ENCODE measurements at places on chromosomes 1 and 21.

- DNase-seq: no peak
Measured at GRCh38 chr1:218397752-218398339, 52.7 kb downstream of the TGFB2 start.

GRCh38 chr21:44653123-44653522, 1.3 kb downstream of the KRTAP12-4 start:
- DNase-seq: no peak

GRCh38 chr1:223473601-223474344, 80.6 kb downstream of the CCDC185 start:
- DNase-seq: no peak

- DNase-seq: no peak
Measured at GRCh38 chr21:37008724-37009123, 2.2 kb downstream of the RIPPLY3 start.

DNA sequence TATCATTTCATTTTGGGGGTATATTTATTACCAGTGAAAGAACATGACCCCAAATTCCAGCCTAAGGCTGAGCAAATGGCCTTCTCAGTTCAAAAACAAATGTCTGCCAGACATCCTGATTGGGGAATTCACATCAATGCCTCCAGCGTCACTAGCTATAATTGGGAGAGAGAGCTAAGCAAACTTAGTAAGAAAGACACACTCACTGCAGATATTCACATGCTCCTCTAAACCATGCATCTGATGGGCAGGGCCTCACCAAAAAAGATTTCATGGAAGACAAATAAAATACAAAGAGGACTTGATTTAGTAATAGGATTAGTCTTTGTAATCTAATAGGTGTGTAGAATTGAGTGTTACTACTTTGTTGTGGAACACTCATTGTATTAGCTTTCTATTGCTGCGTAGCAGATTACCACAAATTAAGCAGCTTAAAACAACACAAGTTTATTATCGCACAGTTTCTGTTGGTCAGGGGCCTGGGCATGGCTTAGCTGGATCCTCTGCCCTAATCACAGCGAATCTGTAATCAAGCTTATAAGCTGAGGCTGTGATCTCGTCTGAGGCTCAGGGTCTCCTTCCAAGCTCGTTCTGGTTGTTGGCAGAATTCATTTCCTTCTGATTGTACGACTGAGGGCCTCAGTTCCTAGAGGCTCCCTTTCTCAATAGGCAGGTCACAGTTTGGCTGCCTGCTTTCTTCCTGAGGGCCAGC, 243.0 kb downstream of the PBX1 start:
- no peak for DNase-seq

GRCh38 chr1:70440642-70441391, 29.7 kb downstream of the CTH start:
- DNase-seq: no peak

DNA sequence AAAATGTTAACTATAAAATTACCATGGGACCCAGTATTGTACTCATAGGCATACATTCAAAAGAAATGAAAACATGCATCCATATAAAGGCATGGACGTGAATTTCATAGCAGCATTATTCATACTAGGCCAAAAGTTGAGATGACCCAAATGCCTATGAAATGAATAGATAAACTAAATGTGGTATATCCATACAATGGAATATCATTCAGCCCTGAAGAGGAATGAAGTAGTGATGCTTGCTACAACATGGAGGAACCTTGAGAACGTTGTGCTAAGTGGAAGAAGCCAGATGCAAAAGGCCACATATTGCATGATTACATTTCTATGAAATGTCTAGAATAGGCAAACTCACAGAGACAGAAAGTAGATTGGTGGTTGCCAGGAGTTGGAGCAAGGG, 127.1 kb upstream of the IPO9 start:
- DNase-seq: no peak

DNA sequence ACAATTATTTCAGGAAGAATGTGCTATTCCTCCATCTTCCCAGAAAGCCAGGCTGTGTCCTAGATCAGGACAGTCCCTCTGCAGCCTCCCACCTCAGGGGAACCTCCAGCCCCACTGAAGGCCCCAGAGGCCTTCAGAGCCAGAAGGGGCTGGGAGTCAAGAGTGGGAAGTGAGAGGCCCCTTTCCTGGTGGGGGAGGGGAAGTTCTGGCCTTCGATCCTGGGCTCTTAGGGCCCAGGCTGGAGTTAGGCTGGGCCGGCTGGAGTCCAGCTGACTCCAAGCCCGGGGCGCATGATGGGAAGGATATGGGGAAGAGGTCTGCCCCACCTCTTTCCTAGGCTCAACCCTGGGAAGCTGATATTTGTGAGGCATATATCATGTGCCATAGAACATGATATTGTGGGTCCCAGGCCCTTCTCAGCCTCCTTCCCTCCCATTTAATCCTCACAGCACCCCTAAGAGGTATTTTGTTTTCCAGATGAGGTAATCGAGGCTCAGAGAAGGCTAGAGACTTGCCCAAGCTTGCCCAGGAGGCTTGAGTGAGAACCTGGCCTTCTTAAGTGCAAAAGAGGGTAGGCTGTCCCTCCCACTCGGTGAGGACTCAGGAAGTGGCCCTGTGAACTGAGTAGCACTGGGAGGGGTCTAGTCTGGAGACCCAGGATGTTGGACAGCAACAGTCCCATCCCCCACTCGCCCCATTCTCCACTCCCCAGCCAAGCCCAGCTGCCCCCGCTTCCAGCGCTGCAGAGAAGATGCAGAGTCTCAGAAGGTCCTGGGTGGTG, 18.6 kb upstream of the HSPG2 start:
- no peak for DNase-seq

DNA sequence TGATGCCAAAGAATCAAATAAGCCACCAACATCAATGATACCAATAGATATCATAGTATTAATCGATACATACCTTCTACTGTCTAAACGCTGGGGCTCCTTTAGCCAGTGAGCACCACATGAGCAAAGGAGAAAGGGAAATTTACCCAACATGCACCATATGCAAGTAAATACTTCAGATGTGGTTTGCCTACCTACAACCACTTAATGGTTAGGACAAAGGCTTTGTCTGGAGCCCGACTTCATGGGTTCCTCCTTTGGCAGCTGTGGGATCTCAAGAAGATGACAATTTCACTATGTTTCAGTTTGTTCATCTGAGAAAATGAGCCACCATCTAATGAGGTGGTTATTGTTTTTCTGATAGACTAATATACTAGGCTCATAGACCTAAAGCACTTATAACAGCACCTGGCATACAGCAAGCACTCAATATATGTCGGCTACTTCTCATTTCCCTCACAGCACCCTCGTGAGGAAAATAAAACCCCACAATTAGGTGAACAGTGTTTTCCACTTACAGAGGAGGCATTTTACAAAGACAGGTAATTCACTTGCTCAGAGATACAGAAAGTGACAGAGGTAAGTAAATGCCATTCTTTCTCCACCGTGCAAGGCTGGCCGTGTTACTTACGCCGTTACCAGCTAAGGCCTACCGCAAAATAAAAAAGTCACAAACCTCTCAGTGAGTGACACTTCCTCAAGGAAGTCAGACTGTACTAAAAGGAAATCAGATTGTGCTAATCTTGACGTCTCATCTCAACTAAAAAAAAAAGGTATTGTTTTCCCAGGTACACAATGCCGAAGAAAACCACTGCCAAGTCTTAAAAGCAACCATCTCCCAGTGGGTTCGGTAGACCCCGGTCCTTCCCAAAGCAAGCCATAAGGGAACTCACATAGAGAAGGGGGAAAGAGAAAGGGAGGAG, 1.6 kb downstream of the TTC13 start:
- DNase-seq: peak; percentile 23

DNA sequence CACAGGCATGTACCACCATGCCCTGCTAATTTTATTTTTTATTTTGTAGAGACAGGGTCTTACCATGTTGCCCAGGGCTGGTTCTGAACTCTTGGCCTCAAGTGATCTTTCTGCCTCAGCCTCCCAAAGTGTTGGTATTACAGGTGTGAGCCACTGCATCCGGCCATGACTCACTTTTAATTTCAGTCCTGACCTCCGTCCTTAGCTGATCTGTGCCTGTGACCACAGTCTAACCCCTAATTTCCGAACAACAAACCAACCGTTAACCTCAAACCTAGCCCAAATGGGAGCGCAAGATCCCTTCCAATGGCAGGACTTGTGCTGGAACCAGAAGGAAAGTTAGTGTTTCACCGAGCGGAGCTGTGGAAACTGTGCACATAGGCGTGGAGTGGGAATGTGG, 29.3 kb upstream of the MAN1C1 start:
- DNase-seq: no peak

DNA sequence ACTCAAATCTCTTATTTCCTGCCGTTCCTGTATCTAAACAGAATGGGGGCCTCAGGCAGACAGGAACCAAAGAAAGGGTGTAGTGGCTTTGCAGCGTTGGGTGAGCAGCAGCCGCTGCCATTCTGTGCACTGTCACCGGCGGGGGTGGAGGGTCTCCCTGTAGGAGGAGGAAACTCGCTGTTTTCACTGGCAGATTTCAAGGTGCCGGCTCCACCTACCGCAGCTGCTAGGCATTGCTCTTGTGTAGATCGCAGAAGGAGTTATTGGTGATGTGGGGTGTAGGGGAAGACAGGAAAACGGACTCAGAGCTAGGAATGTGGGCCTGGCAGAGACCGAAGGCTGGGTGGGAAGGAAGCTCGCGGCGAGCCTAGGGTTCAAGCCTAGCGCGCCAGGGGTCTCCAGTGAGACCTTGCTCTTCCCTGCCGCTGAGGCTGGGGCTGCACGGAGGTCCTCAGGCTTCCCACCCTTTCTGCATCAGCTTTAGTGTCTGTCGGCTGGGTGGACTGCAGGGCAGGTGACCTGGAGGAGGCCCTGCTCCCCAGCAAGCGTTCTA, 20.8 kb downstream of the ATP5PO start:
- DNase-seq: peak; percentile 62

DNA sequence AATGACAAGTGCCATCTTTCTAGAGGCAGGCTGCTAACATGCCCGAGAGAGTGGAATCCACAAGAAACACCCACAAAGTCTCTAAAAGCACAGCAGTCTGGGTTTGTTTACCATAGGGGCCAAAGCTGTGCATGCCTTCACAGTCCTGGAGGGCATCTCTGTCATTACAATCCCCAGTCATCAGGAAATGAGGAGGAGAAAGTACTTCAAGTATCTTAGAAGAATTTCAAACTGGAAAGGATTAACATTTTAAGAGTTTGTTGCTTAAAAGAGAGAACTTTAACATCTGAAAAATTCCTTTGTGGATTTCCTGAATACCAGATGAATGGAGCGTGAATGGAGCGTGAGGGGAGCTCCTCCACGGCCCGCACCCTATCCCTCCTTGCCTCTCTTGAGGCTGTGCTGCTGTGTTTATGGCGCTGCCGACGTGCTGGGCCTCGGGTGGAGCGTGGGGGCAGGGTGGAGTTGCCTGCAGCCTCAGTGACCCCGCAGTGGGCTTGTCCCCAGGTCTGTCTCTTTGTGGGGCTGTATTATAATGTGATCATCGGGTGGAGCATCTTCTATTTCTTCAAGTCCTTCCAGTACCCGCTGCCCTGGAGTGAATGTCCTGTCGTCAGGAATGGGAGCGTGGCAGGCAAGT, 23.3 kb downstream of the SLC6A17 start:
- DNase-seq: no peak

GRCh38 chr21:44868707-44869106, 4.8 kb downstream of the PTTG1IP start:
- no peak for DNase-seq

- DNase-seq: no peak
Measured at GRCh38 chr1:47172782-47173181, 17.1 kb downstream of the PDZK1IP1 start.

DNA sequence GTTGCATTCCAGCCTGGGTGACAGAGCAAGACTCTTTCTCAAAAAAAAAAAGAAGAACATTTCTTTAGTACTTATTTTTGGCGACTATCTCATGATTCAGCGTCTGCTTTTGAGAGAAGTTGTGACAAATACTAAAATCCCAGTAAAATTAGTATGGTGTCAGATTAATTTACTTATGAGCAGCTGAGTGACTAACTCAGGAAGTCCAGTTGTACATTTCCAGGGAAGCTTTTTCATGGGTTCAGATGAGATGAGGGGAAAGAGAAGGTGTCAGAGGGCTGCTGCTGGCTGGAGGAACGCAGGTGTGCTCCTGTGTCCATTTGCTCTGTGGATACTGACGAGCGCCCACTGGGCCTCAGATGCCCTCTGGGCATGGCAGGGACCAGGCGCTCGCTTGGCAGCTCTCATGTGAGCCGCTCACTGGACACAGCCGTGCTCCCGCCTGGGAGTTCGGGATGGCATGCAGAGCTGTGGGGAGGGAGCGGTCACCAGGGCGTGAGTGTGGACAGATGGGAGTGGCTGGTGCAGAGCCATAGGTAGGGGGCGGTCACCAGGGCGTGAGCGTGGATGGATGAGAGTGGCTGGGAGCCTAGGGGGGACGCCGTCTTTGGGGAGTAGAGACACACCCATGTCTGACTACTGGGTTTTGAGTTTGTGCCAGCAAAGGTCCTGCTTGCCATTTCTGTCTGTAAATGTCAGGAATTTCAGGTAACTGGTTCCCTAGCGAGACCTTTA, 55.0 kb downstream of the ADARB1 start:
- no peak for DNase-seq

Measured in MV-4-11 (cell line).